ENCODE measurements at places on chromosomes 5 and 9. TPM values are rescaled to one million over a fixed set of nuclear protein-coding genes. Genes with fewer than 3 reads are reported as not detected.

GRCh38 chr5:168770036-168770498 lies 190.9 kb upstream of the PANK3 start:
- no peak for DNase-seq

PCDHGB3 gene
- total RNA-seq: 0.21 TPM

DNA sequence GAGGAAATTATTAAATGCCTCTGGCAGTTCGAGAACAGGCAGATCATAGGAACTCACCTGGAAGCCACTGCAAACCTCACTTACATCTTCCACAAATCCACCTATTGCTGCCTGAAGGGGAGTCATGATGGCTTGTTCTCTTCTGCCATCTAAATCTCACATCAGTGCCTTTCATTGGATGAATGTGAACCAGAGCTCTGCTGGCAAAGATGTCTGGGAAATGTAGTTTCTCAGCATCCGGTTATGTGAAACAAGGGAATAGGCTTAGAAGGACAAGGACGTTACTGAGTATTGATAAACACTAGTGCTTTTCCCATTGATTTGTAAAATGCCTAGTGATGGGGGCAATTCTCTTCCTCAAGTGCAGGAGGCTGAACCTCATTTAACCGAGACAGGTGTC lies 483.3 kb downstream of the ARHGEF28 start:
- no peak for DNase-seq

DNA sequence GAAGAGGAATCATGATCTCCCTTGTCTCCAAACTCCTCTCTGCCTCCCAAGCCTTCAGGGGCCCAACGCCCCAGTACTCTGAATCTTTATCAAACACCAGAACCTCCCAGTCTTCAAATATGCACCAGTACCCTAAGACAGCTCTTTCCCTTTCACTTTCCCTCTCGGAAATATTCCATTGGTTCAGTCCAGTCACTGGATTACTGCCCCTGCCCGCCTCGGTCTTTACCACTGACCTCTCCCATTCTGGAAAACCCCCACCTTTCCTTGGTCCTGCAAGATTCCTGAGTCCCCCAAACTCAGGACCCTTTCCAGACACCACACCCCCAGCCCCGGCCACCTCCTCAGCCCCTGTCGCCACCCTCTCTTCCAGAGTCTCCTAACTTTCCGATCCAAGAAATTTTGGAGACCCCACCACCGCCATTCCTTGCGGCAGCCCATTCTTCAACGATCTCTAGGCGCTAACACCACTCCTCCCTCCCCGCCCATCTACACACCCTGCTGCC lies 674 bp downstream of the C5orf15 start:
- DNase-seq: no peak

DNA sequence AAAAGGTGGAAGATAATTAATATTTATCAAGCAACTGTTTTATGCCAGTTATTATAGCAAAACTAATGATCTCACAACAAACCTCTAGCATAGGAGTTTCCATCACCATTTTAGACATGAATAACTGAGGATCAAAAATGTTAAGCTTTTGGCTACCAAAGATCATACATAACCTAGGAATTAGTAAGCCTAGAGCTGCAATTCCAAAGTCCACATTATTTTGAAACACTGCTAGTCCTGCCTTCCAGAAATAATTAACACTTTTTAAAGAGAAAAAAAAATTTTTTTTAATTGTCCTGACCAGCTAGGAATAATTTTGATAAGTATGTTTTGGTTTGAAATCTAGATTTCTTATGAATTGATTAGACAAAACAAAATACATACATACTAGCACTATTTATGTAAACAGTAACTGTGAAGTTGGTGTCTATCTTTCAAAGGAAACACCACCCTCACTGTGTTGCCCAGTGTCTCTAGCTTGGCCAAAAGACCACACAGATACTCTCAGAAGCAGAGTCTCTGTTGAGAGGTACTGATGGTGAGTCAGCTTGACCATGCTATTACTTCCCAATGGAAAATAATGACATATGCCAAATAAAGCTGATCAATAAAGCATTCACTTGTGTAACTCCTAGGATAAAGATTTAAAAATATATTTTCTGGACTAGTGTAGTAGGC lies 422.4 kb downstream of the CCDC171 start:
- no peak for DNase-seq

DNA sequence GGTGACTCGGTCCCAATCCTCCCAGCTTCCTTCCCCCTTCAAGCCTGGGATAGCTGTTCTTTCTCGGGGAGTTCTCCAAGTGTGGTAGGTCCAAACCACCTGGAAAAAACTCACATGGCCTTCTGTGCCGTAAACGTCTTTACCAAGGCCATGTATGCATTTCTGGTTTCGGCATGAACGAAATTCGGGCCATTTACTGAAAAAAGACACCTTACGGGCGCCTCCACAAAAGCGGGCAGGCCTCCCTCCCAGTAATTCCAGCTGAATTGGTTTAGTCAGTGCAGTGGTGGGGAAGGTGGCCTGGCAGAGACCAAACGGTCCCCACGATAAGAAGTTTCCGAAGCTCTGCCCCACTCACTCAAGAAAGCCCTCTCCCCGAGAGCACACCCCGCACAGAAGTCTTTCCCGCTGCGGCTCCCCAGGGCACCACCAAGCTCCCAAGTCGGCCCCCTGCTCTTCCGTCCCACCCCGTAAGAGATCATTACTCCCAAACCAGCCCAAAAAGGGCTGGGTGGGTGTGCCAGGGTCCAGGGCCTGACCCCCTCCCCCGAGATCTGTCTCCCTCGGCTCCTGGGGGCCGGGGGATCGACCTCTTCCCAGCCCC lies 86.3 kb upstream of the MELK start:
- no peak for DNase-seq

DNA sequence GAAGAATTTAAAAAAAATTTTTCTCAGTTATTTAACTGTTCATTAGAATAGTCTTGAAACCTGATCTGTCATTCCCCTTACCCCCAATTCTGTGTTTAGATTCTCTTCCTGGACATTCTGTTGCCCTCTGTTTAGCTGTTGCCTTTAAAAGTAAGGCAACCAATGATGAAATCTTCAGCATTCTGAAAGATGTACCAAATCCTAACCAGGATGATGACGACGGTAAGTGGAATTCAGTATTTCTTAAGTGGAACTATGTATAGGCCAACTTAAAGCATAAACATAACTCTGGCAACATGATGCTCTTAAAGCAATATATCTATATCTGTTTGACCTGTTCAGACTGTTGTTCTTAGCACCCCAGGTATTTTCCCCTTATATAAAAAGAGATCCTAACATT lies 27.2 kb downstream of the NCBP1 start:
- no peak for DNase-seq

OR1Q1 gene
- not detected for total RNA-seq

DNA sequence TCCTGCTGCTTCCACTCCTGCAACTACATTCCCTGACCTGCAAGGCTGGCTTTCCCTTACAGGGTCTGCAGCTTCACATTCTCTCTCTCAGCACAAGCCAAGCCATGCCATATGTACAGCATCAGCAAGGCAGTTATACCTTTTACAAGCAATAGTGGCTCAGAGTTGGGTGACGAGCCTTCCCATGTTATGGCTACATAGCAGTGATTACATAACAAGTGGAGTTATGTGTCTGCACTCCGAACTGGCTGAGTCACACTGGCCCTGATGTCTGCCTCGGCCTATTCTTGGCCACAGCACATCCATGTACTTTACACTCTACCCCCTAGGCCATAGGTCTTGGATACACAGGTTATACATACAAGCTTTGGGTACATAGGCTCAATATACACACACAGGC lies 52.0 kb upstream of the SNCAIP start:
- no peak for DNase-seq

- DNase-seq: no peak
Measured at GRCh38 chr9:131379056-131379455, 14.8 kb upstream of the PRRC2B start.

ITK gene
- total RNA-seq: not detected

AGXT2 gene
- total RNA-seq: not detected

PTGDS gene
- 80.4 TPM for total RNA-seq

DNA sequence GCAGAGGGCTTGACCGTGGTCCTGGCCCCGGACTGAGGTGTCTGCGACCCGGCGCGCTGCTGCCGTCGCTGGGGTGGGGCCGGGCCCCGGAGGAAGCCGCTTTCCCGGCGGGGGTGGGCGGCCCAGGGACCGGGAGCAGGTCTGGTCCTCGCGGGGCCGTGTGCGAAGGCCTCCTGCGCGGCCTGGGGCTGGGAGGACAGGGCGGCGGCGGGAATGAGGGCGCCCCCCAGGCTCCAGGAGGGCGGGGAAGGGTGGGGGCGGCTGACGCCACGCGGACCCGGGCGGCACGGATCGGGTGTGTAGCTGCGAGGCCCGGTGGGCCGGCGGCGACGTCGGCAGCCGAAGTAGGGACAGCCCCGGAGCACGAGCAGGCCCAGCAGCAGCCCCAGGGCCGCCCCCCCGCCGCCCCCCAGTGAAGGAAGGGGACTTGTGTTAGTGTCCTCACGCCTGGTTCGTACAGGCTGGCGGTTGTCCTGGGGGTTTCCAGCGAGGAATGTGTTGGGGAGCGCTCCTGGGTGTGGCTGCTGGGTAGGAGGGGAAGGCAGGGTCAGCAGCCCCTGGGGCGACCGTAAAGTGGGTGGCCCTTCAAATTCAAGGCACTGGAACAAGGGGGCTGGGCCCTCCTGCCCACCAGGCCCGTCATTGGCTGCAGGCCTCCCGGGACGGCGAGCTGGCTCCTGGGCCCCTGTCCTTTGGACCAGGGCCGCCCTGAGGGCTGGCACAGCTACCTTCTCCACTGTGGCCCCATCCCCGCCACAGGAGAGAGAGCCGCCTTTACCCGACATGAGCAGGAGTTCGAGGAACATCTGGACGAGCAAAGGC lies 597 bp upstream of the TMEM250 start:
- DNase-seq: no peak

CYLC2 gene
- total RNA-seq: not detected

RNF183 gene
- not detected for total RNA-seq

- no peak for DNase-seq
Measured at GRCh38 chr9:10251490-10251889, 361.3 kb downstream of the PTPRD start.

KCNV2 gene
- not detected for total RNA-seq

- no peak for DNase-seq
Measured at GRCh38 chr5:54616031-54616430, 98.5 kb downstream of the SNX18 start.

GRCh38 chr9:95073918-95074317 lies 243.6 kb downstream of the FANCC start:
- no peak for DNase-seq

- DNase-seq: no peak
Measured at GRCh38 chr9:1094749-1095148, 44.6 kb downstream of the DMRT2 start.

- DNase-seq: no peak
Measured at GRCh38 chr5:5221724-5222123, 81.6 kb downstream of the ADAMTS16 start.

NOTCH1 gene
- total RNA-seq: 11.6 TPM

GRCh38 chr5:59279979-59280378 lies 613.5 kb downstream of the PDE4D start:
- no peak for DNase-seq

SPATA31C1 gene
- total RNA-seq: not detected

GRCh38 chr5:39257554-39257953 lies 38.2 kb upstream of the FYB1 start:
- no peak for DNase-seq

DNA sequence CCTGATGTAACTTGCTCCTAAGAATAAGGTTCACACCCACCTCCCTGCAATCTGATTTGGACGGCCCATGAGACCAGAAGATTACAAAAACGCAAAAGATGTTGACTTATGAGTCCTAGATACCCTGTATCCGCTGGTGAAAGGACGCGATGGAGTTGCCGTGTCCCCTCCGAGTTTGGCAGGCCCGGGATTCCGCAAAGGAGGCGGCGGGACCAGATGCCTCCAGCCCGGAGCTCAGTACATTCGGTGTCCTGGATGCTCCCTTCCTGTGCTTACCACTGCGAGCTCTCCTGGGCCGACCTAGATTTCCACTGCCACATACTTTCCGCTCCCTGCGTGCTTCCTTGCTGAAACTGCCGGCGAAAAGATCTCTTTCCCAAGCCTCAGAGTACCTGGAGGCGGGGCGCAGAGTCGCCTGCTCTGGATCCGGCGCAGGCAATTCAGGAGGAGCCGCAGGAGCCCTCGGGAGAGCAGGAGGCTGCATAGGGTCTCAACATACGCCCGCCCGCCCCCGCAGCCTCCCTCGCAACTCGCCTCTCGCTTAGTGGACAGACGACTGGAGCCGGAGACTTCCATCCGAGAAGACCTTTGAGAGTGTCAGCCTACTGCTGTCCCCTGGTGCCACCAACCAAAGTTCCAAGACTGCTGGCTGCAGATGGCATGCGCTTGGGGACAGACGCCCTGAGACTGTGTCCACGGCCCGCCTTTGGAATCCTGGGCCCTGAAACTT lies 39.8 kb downstream of the ANXA2R start:
- DNase-seq: no peak

DNA sequence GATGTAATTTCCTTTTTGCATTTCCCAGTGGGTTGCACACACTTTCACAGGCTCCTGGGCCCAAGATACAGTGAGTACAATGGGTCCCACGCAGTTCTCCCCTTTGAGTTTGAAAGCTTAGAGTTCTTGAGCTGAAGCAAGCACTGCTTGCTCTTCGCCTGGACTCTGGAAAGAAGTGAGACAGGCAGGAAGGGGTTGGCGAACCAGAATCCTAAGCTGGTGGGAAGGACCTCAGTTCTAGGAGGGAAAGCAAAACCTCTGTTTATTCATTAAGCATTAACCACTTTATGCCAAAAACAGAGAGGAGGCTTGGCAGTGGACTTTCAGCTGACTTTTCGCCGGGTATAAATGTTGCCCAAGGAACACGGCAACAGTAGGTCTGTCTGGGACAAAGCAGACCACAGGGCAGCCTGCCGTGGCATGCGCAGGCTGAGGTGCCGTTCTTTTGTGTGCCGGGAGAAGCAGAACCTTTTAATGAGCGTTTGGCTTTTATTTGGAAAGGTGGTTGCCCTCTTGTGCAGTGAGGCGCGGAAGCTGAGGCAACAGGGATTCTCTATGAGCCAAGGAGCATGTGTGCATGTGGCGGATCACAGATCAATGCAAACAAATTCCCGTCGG lies 239.9 kb upstream of the PANK3 start:
- DNase-seq: no peak

OLFML2A gene
- total RNA-seq: 469 TPM

FAM221B gene
- total RNA-seq: not detected

CAMK2A gene
- total RNA-seq: 0.24 TPM

SPATA31A6 gene
- total RNA-seq: not detected

DNA sequence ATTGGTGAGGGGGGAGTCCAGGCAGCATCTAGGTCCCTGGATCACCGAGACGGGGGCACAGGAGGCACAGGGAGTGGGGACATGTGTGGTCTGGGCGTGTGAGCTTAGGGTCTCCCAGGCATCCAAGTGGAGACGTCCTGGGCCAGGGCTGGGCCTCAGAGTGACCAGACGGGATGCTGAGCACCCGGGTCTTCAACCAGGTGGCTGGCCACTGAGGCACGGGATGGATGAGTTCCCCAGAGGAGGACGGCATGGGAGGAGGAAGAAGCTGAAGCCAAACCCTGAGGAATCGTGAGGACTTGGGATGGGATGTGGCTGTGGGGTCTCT lies 88.0 kb downstream of the LMX1B start:
- DNase-seq: peak; percentile 61

FGFR4 gene
- total RNA-seq: 1.9 TPM

All from chondrocyte (in vitro differentiated cells).